Non-pigmented ciliary epithelial cell (primary cell): ENCODE measurements at places on chromosomes 1 and 21.

DNA sequence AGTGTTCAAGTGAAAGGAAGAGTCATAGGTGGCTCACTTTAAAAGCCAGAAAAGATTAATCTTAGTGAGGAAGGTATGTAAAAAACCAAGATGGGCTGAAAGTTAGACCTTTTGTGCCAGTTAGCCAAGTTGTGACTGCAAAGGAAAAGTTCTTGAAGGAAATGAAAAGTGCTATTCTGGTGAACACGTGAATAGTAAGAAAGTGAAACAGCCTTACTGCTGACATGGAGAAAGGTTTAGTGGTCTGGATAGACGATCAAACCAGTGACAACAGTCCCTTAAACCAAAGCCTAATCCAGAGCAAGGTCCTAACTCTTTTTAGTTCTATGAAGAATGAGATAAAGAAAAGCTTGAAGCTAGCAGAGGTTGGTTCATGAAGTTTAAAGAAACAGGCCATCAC is 106.4 kb downstream of the CTH start:
- no peak for DNase-seq

DNA sequence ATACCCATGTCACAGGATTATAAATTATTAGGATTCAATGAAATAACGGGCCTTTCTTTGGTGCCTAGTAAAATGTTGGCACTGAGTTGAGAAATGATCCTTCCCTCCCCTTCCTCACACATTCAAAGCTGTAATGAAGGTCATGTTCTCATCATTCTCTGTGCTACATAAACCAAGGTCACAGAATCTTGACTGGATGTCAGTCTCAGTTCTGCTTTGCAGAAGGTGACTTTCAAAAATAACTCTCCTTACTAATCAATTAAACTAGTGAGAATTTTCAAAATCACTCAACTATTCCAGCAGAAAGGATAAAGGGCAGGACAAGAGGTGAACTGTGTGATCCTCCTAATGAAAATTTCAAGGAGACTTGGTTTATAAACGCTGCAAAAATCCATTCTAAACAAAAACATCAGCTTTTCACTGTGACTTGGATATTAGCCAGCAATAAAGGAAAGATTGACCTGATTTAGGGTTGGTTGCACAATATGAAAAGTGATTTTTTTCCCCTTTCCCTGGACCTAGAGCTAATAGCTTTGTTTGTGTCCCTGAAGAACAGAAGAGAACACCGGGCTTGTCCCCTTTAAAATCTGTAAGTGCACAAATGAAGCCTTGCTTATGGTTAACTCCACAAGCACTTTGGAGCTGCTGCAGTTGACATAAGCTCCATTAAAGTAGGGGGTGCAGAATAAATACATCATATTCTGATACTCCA is 120.1 kb downstream of the SEC16B start:
- DNase-seq, result no peak

GRCh38 chr1:167043752-167044488 is 46.3 kb downstream of the GPA33 start:
- no peak for DNase-seq

DNA sequence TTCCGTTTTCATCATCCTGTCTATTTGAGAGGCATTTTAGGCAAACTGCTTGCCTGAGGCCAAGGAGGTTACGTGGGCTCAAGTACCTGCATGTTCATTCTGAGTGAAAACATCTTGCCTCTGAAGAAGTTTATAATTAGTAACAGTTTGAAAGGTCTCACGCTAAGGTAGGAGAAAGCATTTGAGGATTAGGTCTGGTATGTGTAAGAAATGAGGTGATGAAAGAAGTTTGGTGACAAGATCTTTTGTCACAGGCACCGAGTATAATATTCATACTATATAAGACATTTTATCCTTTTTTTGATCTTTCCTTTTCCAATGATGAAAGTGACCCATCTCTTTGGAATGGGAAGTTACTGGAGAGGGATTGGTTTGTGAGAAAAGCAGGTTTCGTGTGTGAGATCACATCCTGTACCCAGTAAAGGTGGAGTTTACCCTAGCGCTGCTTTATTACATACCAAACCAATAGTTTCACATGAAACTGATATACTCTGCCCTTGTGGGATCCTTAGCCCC is 98.7 kb upstream of the PDC start:
- no peak for DNase-seq

DNA sequence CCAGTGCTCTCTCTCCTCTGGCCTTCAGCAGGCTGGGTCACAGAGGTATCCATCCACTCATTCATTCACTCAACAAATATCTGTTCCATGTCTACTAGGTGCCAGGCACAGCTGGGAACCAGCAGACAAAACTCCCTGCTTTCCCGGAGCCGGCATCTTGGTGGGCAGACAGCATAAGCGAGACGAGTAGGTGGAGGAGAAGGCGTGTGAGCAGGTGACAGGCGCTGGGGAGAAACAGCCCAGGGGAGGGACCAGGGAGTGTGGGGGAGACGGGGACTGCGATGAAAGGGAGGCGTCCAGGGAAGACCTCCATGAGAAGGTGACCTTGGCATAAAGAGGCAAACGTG is 11.0 kb upstream of the KCNAB2 start:
- DNase-seq, result no peak

DNA sequence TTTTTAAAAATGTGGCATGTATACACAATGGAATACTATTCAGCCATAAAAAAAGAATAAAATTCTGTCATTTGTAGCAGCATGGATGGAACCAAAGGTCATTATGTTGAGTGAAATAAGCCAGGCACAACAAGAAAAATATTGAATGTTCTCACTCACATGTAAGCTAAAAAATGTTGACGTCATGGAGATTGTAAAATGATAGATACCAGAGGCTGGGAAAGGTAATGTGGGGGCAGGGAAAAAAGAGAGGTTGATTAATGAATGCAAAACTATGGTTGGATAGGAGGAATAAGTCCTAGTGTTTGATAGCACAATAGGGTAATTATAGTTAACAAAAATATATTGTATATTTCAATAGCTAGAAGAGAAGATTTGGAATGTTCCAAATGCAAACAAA is 89.1 kb upstream of the SLC35F3 start:
- DNase-seq, result no peak

- DNase-seq, result no peak
Measured at GRCh38 chr1:175725684-175726083, 17.7 kb downstream of the TNR start.

DNA sequence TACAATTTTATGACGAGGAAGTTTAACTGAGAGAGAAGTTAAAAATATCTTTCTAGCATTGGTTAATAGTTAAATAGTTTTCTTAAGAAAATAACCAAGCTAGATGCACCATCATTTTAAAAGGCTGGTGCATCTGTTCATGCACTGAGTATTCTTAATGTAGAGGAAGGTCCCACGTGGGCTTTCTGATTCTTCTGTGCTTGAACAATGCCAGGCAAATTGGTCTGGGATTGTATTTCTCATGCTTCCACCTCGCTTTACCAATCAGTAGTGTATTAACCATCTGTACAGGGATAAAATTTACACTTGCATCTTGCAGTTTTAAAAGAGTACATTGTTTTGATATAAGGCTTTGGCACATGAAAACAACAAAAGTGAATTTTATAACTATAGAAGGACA is 47.4 kb upstream of the MTF2 start:
- no peak for DNase-seq

- DNase-seq, result peak; percentile 80
Measured at GRCh38 chr21:14901482-14901958, 163.3 kb downstream of the NRIP1 start.

DNA sequence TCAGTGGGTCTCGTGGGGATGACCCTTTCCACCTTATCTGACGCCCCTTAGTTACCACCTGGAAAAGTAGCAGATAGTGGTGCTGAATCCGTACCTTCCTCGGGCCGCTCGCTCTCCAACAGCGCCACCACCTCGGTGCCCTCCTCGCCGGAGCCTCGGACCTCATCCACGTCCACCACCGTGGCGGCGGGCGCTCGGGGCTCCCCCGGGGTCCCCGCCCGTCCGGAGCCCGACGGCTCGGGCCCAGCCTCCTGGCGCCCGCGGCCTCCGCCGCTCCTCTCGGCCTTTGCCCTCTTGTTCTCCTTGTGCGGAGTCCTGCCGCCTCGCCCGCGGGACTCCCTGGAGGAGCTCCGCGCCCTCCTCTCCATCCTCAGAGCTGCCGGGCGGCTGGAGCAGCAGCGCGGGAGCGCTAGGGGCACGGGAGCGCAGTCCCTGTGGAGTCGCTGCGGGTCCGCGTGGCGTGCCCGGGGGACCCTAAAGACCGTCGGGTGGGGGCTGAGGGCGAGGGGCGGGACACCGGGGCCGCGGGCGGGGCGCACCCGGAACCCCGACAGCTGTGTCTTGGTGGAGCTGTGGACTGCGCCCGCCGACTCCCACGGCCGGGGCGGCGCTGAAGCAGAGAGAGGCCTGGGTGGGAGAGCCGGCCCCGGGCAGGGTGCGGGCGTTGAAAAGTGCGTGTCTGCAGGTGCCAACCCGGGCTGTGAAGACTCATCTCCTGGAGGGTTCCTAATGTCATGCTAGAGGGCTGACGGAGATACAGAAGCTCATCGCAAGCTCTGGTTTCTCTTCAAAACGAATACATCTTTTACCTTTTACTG is at the start of gene NPHS2:
NPHS2 (minus strand) TSS at position 452 of the 818 bp plus-strand sequence; CDS start at position 368, 84 bp downstream.
- no peak for DNase-seq

- no peak for DNase-seq
Measured at GRCh38 chr1:60920561-60920960, 161.8 kb upstream of the NFIA start.

DNA sequence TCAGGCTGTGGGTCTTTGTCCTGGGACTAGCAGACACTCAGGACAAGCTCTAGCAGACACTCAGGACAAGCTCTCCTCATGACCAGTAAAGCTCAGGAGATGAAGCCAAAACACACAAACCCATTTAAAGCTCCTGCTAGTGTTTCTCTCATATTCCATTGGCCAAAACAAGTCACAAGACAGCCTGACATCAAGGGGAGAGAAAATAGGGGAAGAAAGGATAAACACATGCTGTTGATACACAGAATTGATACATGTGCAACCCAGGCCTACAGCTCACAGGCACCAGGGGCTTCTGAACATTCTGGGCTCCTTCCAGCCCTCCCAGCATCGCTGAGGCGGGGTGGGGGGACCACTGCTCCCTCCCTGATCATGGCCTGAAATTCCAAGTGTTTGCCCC is 35.3 kb downstream of the ATF3 start:
- no peak for DNase-seq

- no peak for DNase-seq
Measured at GRCh38 chr1:233045588-233045987, 95.2 kb downstream of the NTPCR start.

- no peak for DNase-seq
Measured at GRCh38 chr1:24139841-24140425, 3.0 kb downstream of the IL22RA1 start.

DNA sequence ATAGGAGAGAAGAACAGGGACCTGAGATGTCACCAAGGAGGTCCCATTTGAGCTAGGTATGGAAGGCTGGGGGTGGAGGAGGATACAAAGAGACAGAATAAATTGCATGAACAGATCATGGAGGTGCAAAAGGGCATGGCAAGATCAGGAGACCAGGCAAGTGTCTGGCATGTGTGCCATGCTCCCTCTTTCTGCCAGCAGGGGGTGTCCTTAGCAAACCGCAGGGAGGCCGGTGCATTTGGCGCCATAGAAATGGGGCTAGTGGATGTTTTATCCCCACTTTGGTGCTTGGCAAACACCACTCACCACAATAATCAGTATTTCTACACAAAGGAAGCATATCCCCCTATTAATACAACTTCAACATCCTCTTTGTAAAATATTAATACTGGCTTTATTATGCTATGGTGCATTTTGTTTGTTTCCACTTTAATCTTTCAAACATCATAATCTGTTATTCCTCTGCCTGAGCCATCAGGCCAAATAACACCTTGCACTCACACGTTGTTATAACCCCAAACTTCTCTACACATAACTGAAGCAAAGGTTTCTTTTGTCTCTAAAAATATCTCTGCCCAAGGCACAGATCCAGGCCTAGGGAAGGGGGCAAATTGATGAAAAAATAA is 25.9 kb downstream of the S100A6 start:
- no peak for DNase-seq

DNA sequence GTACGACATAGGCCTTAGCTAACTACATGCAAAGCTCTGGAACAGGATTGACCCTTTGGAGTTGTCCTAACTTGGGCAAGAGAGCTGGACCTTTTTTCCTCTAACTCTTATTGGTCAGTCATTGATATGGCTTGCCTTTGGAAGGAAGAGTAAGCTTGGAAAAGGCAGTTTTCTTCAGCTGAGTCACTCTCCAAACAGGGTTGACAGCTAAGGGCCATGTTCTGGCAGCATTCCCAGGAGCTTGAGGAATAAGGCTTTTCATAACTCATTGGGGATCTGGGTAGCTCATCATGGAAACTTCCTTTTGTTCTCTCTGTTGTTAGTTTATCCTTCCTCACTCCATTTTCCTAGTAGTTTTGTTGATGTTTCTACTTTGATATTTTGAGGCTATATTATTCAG is 14.5 kb upstream of the ERRFI1 start:
- peak; percentile 98 for DNase-seq

GRCh38 chr1:211518330-211519289 is 26.6 kb upstream of the RD3 start:
- DNase-seq, result no peak

- peak; percentile 67 for DNase-seq
Measured at GRCh38 chr1:214102907-214103306, 115.1 kb downstream of the PROX1 start.

DNA sequence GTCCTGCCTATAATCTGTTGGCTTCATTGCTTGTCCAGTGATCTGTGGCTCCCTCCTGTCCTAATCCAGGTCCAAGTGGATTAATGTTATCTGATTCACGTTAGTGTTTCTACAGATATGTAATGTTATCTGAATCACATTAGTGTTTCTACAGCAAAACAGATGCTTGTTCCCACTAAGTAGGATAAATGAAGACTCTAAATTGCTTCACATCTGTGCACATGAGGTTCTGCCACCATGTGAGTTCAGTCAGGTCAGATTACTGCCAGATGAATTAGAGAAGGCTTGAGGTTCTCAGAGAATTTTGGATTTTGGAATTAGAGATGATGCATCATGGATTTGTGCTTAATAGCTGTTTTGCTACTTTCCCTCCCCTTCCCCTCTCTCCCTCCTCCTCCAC is 13.2 kb downstream of the DISC1 start:
- no peak for DNase-seq

- DNase-seq, result no peak
Measured at GRCh38 chr1:109768820-109769219, 5.1 kb upstream of the EPS8L3 start.

DNA sequence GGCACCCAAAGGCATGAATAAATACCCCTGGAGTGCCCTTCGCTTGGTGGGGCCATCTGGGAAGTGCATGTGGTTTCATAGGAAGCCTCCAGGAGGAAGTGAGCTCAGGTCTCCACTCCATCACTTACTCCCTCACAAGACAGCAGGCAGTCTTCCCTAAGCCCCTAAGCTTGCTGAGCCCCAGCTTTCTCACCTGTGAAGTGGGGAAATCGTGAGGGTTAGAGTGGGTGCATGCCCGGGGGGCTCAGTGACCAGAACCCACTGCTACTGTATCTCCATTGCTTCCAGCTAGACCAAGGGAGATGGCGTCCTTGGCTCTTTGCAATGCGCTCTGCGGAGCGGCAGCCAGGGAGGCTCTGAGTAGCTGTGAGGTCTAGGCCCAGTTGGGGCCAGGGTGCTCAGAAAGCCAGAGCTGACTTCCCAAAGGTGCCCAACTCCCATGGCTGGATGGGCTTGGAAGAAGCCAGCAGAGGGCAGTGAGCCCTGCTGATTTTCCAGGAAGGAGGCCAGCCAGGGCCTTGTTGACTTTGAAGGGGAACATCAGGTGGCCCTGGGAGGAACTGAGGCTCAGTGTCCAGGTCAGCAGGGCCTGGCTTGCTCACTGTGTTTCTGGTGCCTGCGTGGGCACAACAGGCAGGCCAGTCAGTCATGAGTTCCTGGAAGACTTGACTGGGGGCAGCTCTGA is 27.3 kb downstream of the CDCP2 start:
- no peak for DNase-seq
